Fibroblast of upper back skin (primary cell): ENCODE measurements at places on chromosomes 7 and 10.

GRCh38 chr10:25547382-25547781 is 372.6 kb downstream of the GPR158 start:
- DNase-seq, result peak; percentile 3

- DNase-seq, result no peak
Measured at GRCh38 chr7:142697270-142697669, 52.0 kb upstream of the PRSS1 start.

GRCh38 chr7:137890449-137890921 is 43.7 kb upstream of the DGKI start:
- no peak for DNase-seq

- DNase-seq, result no peak
Measured at GRCh38 chr7:129848436-129848835, 104.3 kb downstream of the UBE2H start.

DNA sequence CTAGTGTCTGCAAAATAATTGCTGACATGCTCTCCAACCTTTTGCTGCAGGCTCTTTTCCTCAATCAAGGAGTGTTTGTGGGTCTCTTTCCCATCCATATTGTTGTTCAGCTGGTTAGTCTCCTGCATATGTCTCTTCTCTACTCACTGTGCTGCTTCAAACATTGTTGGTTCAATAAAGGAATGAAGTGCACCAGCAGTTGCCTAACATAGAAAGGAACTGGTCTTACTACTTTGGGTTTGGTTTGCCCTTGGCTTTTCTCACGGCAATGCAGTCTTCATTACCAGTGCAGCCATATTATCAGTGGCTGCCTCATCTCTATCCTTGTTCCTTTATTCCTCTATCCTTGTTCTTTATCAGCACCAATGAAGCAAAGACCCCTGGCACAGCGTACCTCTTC is 169.7 kb upstream of the TPK1 start:
- DNase-seq, result no peak
